ENCODE measurements at places on chromosomes 2 and 18. TPM values are rescaled to one million over a fixed set of nuclear protein-coding genes. Genes with fewer than 3 reads are reported as not detected.

DNA sequence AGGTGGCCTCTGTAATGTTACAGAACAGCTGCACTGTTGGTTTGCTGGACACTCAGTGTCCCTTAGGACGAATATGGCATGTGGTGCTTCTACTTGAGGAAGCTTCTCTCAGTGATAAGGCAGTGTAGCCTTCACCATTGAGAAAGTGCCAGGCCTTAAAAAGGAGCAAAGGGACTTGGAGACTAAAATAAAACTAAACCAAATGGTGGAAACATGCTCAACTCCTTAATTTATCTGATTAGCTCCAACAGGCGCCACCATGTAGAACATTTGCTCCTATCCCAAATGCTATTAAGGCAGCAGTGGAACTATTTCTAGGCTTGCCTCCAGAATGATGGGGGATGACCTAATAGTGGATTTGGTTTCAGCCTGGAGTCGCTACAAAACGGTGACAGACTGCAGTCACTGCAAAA is 77.5 kb upstream of the MYL1 start:
- no peak for DNase-seq

GRCh38 chr2:40256649-40257048 is 195.2 kb downstream of the SLC8A1 start:
- DNase-seq = no peak

The SPATA3 gene
- total RNA-seq = not detected

GRCh38 chr2:54704688-54705605 is 18.5 kb upstream of the EML6 start:
- DNase-seq = no peak

- DNase-seq = no peak
Measured at GRCh38 chr2:52260904-52261303, 1229.0 kb upstream of the NRXN1 start.

- DNase-seq = peak; percentile 55
Measured at GRCh38 chr2:221095356-221095755, 476.7 kb downstream of the EPHA4 start.

The CAPN14 gene
- total RNA-seq = 0.25 TPM

GRCh38 chr2:202797944-202798343 is 73.6 kb downstream of the ICA1L start:
- no peak for DNase-seq

- DNase-seq = peak; percentile 52
Measured at GRCh38 chr2:24050041-24050979, 769 bp downstream of the FKBP1B start.

The ALLC gene
- not detected for total RNA-seq

The KLHL41 gene
- 1.8 TPM for total RNA-seq

DNA sequence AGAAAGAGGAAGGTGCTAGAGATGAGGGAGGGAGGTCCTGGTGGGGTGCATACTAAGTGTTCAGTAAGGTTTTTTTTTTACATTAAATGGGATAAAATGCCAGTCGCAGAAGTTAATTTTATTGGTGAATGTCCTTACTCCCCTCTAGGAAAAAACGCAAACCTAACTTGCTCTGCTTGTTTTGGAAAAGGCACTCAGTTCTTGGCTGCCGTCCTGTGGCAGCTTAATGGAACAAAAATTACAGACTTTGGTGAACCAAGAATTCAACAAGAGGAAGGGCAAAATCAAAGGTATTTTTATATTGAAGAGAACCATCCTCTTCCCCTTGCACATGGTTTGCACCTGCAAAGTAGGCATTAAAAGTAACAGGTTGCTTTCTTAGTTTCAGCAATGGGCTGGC is 12.7 kb upstream of the IL18R1 start:
- DNase-seq = no peak

DNA sequence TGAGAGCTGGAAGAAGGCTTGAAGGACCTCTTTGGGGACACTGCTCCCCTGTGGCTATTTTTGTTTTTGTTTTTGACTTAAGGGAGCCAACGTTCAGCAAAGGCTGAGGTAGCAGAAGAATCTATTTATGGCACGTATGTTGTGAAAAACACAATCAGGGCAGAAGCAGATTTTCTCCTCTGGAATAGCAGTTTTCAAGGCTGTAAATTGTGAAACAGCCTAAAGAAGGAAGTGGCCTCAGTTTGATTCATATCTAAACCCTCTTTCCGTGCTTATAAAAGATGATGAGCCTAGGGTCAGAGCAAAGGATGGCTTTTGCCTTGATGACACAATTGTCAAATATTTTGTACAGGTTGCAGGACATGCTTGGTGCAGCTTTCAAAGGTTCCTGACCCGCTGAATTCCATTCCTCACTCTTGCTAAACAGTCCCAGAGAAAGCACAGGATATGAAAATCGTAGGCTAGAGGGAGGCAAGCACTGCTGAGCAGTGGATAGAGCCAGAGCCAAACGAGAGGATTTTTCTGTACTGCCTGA is 106.2 kb upstream of the DLX2 start:
- DNase-seq = no peak

The LOXL3 gene
- total RNA-seq = 9.7 TPM

The CLHC1 gene
- 14.0 TPM for total RNA-seq

- no peak for DNase-seq
Measured at GRCh38 chr2:82224301-82224940, 1919.9 kb upstream of the LRRTM1 start.

DNA sequence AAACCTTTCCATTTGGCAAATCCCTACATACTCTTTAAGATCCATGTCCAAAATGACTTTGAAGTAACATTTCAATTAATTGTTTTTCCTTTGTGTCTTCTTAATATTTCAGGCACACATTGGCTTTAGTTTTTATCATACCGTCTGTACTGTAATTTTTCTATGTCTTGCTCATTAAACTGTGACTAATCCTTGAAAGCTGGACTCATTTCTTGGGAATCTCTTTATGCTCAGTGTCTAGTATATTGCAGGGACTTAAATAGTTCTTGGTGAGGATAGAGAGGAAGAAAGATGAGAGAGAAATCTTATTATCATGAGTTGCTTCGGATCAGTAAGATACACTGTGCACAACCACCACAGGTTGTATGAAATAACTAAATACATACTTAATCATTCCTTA is 448.3 kb upstream of the ST6GAL2 start:
- no peak for DNase-seq

DNA sequence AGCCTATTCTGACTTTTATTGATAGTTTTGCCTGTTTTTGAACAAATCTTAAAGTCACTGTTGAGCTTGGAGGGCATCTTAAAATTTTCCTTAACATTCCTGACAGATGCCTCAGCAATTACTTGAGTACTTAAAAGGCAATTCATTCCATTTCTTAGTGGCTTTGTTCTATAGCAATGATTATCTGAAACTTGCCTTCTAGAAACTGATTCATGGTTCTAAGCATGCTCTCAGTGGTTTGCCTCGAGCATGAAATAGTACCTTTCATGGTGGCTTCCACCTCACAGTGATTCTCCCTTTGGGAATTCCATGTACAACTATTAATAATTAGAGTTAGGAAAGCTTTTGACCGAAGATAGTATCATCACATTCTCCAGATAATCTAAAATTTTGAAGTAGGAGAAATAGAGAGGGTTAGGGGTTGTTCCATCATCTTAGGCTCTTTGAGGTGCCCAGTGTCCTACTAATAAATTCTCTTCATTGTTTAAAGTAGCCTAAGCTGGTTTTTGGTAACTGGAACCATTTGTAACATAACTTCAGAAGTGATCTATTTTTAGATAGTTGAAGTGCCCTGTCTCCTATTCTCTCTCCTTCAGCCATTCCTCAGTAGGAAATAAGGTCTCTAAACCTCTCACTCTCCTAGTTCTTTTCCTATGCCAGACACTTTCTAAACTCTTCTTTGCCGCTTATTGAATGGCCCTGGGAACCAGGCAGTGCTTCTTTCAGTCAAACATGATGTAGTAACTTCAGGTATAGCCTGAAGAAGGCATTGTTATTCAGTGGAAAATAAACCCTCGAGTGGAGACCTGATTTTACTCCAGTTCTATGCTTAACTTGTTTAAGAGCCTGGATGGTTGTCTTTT is 156.1 kb downstream of the HAUS1 start:
- DNase-seq = no peak

DNA sequence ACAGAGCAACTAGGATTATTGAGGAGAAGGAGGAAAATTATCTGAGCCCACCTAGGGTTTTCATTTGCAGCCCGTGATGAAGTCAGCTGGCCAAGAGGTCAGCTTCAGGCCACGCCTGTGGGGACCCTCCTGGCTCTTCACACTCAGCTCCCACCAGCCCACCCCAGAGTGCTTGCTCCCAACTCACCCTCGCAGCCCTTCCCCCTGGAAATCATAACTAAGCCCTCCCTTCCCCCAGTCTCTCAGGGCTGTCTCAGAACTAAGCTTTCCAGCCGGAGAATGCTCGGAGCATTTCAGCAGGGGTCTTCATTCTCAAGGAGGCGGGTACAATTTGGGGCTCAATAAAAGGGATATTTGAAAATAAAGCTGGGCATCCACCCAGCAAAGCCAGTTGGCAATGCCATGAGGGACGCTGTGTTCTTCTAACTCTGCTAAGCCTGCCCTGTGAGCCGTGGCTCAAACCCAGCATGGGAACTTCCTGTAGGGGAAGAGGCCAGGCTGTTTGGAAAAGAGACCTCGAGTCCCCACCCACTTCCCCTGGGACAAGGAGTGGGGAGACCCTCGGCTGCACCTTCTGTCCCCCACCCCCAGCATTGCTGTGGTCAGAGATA is 194.9 kb downstream of the CTIF start:
- no peak for DNase-seq

DNA sequence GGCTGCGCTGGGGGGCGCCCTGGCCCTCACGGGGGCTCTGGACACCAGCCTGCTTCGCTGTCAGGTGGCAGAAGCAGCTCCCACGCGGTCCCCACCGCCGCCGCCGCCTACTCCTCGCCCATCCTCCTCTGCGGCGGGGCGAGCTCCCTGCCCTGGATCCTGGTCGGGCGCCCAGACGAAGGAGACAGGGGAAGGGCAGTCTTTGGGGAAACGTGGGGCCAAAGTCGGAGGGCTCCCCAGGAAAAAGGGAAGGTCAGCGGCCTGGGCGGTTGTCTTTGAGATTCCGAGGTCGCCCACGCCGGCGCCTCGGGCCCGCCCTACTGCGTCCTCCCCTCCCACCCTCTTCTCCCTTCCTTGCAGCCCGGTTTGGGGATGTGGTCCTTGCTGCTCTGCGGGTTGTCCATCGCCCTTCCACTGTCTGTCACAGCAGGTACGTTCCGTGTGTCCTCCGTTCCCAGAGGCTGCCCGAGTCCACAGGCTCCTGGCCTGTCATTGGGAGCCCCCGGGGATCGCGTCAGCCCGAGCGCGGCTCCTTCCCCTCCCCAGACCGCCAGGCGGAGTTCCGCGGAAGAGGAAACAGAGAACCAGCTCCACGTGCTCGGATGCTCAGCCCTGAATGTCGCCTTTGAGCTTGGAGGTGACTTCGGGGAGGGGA is 800 bp downstream of the IL1RL2 start:
- DNase-seq = peak; percentile 87

The SLC16A14 gene
- total RNA-seq = 6.6 TPM

The SLC14A1 gene
- total RNA-seq = 8.5 TPM

The RGPD6 gene
- total RNA-seq = 19.5 TPM

DNA sequence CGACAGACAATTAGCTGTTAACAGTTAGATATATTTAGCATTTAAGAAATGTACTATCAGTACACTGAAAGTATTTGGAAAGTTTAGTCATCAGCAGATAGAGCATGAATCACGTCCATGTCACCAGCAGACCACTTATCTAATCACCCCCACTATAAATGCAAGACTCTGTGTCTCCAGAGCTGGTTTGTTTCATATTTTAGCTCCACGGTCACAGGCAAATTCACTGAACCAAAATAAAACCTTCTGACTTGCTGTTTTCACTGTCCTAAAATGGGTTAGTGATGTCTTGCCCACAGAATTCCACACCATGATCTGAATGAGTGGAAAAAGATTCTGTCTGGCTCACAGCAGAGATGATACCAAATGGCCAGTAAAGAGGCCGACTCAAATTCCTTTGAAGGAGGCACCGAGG is 64.9 kb downstream of the CDH2 start:
- no peak for DNase-seq

DNA sequence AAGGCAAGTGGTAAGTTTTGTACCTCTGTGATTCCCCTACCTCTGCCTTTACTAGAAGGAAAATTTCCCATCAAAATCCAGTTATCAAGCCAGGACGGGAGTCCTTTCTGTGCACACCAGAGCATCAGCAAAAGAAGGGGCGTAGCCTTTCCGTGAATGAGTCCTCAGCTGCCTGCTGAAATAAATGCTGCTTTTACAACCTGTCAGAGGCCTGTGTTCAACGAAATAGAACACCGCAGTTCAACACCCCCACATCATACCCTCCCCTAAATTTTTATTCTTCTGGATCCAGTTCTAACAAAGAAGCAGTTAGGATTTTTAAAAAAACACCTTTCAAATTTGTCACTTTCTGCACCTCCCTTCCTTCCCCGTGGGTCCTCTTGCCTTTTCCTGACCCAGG is 135.8 kb downstream of the SETBP1 start:
- no peak for DNase-seq

GRCh38 chr2:181814057-181814491 is 77.5 kb upstream of the ITPRID2 start:
- DNase-seq = no peak

DNA sequence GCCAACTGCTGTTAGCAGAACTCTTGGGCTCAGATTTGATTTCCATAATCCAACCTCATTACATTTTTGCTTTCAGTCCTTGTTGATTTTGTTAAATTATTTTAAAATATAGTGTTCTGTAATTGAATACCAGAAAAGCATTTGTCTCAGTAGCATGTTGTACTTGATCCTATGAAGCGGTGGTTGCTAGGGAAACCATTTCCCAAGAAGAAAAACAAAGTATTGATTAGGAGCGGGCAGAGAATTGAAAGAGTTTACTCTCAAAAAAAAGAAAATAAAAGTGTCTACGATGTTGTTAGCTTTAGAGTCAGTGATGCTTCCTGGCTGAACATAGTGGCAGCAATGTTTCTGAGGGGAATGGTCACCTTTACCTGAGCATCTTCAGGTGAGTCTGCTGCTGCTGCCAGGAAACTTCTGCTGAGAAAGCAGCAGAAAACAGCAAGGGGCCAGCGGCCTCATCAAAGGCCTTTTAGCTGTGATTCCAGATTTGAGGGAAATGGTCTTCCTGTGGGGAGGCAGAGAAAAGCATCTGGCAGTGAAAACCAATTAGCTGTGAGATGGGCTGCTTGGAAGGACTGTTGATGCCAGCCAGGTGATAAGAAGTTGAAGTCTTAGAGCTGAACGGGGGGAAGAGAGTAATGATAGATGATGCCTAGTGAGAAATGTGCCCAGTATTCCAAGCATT is 37.1 kb downstream of the CRIM1 start:
- no peak for DNase-seq
